H1 (cell line): ENCODE measurements at places on chromosomes 6 and 20. TPM values are rescaled to one million over a fixed set of nuclear protein-coding genes. Genes with fewer than 3 reads are reported as not detected.

The SLC22A3 gene
- total RNA-seq: 2.7 and 2.9 TPM in 2 replicates

DNA sequence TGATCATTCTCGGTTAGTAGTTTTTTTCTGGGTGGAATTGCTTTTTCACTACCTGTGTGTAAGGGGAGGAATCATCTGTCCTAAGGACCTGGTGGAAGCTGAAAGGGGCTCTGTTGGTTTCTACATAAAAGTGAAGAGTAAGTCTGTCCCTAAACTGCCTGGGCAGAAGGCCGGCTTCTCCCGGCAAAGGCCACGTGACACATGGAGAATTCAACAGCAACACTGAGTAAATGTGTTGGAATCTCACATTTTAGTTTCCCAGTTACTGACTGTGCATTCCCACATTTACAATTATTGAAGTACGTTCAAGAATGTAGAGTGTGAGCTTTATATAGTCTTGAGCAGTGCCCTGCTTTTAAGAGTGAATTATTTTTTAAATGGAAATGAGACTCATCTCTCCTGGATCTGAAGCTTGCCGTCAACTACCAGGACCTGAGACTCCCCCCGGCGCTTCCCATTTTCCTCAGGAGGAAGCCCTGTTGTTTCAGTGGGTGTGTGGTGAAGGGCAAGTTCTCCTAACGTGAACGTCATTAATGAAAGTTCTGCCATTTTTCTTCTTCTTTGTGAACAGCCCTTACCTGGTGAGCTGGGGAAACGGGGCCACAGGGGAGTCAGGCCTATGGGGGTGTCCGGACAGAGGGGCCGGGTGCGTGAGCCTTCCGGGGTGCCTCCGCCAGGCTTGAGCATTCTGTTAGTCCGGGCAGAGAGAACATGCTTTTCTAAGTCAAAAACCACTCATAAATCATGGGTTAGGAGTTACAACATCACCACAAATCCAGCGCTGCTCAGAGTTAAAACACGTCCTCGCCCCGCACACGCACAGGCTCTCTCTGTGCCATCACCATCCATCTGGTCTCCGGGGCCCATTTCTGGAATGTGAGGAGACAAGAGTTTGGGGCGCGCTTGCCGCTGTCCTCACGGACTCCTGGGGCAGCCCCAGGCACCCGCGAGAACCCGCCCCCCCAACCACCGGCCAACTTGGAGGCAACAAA lies 56.6 kb upstream of the SMOC2 start:
- no peaks in the 10 kb centered on the region; the same call in 1 of the 2 replicates for H3K36me3 ChIP-seq
- no peaks in the 10 kb centered on the region for H3K4me1 ChIP-seq
- H3K4me3 ChIP-seq: no peak overlapping the region
- no peaks in the 10 kb centered on the region for H3K27me3 ChIP-seq
- no peak for DNase-seq

- no peaks in the 10 kb centered on the region for H3K27me3 ChIP-seq
- no peaks in the 10 kb centered on the region for H3K36me3 ChIP-seq
- no peak overlapping the region for H3K27ac ChIP-seq
- H3K4me3 ChIP-seq: no peak overlapping the region
- DNase-seq: no peak
These were observed 50.0 kb upstream of the DST start for GRCh38 chr6:56692523-56693245.

The MCHR2 gene
- total RNA-seq: not detected in 2 replicates

DNA sequence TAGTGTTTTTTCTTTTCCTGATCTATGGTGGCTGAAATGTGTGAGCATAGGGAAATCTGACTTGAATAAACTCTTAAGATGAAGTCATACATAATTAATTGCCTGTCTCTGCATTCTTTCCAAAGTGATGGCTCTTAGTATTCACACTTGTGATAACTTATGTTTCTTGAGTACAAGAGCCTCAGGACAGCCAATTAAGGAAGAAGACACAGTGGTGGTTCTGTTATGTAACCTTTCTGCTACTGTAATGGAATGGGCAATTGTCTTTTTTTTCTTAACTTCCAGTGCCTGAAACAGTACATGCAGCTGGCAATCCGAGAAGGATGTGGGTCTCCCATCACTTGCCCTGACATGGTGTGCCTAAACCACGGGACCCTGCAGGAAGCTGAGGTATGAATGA lies 40.1 kb downstream of the RNF144B start:
- no peak overlapping the region for H3K27ac ChIP-seq
- no peak overlapping the region for H3K4me3 ChIP-seq
- H3K27me3 ChIP-seq: no peaks in the 10 kb centered on the region
- DNase-seq: no peak
- H3K36me3 ChIP-seq: no peaks in the 10 kb centered on the region

- no peaks in the 10 kb centered on the region for H3K27me3 ChIP-seq
- no peak overlapping the region for H3K27ac ChIP-seq
- DNase-seq: no peak
- no peaks in the 10 kb centered on the region for H3K4me1 ChIP-seq
- no peak overlapping the region for H3K4me3 ChIP-seq
These were observed 182.7 kb downstream of the PHACTR1 start for GRCh38 chr6:12899046-12899833.

DNA sequence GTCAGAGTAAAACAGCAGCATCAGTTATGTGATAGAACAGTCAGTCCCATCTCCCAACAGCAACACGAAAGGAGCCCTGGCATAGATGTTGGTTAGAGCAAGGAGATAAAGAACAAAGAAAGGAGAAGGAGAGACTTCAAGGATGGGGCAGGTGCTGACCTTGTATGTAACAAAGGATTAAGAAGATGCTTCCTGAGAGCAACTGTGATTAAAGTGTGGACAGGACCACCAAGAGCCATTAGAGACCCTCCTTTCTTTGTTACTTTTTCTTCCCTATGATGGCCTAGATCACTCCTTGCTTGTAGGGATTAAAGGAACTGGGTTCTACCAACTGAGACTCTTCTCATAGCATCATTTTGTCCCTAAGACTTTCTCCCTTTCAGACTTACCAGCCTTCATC lies 75.2 kb upstream of the GPR6 start:
- peaks cover 2% of the 10 kb centered on the region for H3K27me3 ChIP-seq
- no peak overlapping the region for H3K27ac ChIP-seq
- no peaks in the 10 kb centered on the region for H3K36me3 ChIP-seq
- peaks cover 6% of the 10 kb centered on the region; the same call in 1 of the 2 replicates for H3K4me1 ChIP-seq
- DNase-seq: no peak

DNA sequence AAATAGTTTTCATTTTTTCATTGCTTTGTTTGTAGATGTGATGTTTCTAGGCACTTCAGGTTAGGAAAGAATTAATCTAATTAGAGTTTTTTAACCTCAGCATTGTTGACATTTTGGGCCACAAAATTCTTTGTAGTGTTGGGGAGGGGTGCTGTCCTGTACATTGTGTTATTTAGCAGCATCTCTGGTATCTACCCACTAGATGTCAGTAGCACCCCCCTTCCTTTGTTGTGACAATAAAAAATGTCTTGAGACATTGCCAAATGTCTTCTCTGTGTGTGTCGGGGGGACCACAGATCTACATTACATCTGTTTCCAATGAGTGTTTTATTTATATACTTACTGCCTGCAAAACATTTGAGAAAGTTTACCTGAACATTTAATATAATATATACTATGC lies 45.6 kb downstream of the EYA4 start:
- no peak for DNase-seq
- no peaks in the 10 kb centered on the region for H3K36me3 ChIP-seq
- H3K27me3 ChIP-seq: no peaks in the 10 kb centered on the region
- no peaks in the 10 kb centered on the region for H3K4me1 ChIP-seq

GRCh38 chr6:52377538-52378221 lies 15.7 kb downstream of the PAQR8 start:
- H3K4me1 ChIP-seq: no peaks in the 10 kb centered on the region
- no peak for DNase-seq
- H3K36me3 ChIP-seq: no peaks in the 10 kb centered on the region
- H3K27me3 ChIP-seq: no peaks in the 10 kb centered on the region
- no peak overlapping the region for H3K27ac ChIP-seq

The TBXT gene
- 0.24 and 0.25 TPM in 2 replicates for total RNA-seq

DNA sequence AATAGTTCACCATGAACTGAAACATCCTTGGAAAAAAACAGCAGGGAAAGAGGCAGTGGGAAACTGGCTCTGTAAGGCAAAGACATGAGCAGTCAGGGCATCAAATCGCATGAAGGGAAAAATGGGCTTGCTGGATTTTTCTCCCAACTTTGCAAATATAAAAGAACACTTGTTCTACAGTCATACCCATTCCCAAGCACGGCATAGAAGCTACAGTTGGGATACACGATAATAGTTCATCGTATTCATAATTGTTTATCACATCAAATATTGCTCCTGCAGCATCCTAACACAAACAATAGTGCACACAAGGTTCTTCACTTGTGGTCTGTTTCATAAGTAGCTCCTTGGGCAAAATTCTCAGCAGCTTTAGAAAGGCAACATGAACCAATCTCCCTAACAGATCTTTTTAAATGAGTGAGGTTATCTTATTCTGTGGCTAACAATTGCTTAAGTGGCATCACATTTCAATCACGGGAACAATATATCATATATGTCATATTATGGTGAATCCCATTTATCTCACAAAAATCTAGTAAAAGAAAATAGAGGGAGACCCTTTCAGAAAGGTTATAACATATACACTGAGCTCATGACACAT lies 243.9 kb downstream of the PKHD1 start:
- H3K4me3 ChIP-seq: no peak overlapping the region
- no peaks in the 10 kb centered on the region for H3K36me3 ChIP-seq
- H3K27ac ChIP-seq: no peak overlapping the region
- H3K27me3 ChIP-seq: no peaks in the 10 kb centered on the region

DNA sequence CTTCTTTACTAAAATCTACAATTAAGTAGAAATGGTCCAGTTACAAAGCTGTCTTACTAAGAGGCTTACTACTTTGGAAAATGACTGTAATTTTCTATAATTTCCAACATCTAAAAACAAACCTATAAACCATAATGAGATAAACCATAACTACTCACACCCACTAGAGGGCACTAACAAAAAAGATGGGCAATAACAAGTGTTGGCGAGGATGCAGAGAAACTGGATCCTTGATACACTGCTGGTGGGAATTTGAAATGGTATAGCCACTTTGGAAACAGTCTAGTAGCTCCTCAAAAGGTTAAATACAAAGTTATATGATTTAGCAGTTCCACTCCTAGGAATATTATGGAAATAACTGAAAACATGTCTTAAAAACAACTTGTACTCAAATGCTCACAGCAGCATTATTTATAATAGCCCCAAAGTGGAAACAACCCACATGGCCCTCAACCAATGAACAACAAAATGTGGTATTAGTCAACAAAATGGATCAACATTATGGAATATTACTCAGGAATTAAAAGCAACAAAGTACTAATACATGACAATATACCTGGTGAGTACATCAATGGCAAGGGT lies 50.6 kb downstream of the GJA10 start:
- H3K36me3 ChIP-seq: no peaks in the 10 kb centered on the region
- no peaks in the 10 kb centered on the region; the same call in 1 of the 2 replicates for H3K4me1 ChIP-seq
- no peak for DNase-seq

DNA sequence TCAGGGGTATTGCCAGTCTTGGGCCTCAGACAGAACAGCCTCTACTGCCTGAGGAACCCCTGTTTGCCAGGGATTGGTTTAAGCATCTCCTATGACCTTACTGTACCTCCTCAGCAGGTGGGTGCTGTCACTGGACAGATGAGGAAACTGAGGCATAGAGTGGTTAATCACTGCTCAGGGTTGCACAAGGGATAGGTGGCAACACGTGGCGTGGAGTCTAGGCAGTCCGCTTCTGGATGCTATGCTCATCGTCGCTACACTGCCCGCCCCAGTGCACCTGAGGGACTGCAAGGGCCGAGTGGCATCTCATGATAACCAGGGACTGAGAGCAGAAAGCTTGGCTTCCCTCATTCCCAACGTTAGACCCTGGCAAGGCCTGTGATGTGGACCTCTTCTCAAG lies 101.8 kb upstream of the SULF2 start:
- H3K36me3 ChIP-seq: no peaks in the 10 kb centered on the region
- DNase-seq: no peak
- no peak overlapping the region for H3K4me3 ChIP-seq

The PRR18 gene
- 0.19 and 0.23 TPM in 2 replicates for total RNA-seq

GRCh38 chr6:131660195-131660594 lies 23.1 kb downstream of the ENPP3 start:
- H3K36me3 ChIP-seq: no peaks in the 10 kb centered on the region
- no peaks in the 10 kb centered on the region; the same call in 1 of the 2 replicates for H3K27me3 ChIP-seq
- no peak overlapping the region for H3K27ac ChIP-seq
- H3K4me3 ChIP-seq: no peak overlapping the region
- DNase-seq: no peak

The DACT2 gene
- total RNA-seq: 3.1 and 3.9 TPM in 2 replicates

DNA sequence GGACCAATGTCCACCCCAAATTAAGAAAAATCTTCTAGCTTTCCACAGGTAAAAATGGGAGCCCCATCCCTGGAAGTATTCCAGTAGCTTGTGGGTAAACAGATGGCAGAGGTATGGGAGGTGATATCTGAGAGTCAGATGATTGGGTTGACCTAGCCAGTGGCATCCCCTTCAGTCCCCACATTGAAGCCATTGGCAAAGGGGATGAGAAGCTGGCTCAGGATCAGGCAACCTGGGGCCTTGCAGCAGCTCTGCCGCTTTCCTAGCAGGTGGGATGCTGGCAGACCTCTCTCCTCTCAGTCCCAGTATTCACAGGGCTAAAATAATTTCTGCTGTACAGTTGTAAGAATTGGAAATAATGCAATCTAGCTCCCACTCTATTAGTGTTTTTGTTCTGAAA lies 108.9 kb upstream of the KCNG1 start:
- no peak overlapping the region for H3K27ac ChIP-seq
- no peak for DNase-seq
- no peaks in the 10 kb centered on the region for H3K27me3 ChIP-seq
- H3K4me3 ChIP-seq: no peak overlapping the region
- H3K4me1 ChIP-seq: no peaks in the 10 kb centered on the region
- H3K36me3 ChIP-seq: no peaks in the 10 kb centered on the region

The ZNF831 gene
- total RNA-seq: not detected in 2 replicates

The MBOAT1 gene
- 19.5 and 19.6 TPM in 2 replicates for total RNA-seq

GRCh38 chr20:7022597-7022996 lies 255.1 kb downstream of the BMP2 start:
- no peak overlapping the region for H3K27ac ChIP-seq
- no peak overlapping the region for H3K4me3 ChIP-seq
- no peaks in the 10 kb centered on the region for H3K36me3 ChIP-seq
- H3K27me3 ChIP-seq: no peaks in the 10 kb centered on the region
- H3K4me1 ChIP-seq: no peaks in the 10 kb centered on the region

The APOBEC2 gene
- not detected in 2 replicates for total RNA-seq
